HCT116 (cell line): ENCODE measurements at places on chromosomes 5 and 9.

- DNase-seq, result no peak
Measured at GRCh38 chr9:33331377-33331891, 41.1 kb downstream of the NFX1 start.

DNA sequence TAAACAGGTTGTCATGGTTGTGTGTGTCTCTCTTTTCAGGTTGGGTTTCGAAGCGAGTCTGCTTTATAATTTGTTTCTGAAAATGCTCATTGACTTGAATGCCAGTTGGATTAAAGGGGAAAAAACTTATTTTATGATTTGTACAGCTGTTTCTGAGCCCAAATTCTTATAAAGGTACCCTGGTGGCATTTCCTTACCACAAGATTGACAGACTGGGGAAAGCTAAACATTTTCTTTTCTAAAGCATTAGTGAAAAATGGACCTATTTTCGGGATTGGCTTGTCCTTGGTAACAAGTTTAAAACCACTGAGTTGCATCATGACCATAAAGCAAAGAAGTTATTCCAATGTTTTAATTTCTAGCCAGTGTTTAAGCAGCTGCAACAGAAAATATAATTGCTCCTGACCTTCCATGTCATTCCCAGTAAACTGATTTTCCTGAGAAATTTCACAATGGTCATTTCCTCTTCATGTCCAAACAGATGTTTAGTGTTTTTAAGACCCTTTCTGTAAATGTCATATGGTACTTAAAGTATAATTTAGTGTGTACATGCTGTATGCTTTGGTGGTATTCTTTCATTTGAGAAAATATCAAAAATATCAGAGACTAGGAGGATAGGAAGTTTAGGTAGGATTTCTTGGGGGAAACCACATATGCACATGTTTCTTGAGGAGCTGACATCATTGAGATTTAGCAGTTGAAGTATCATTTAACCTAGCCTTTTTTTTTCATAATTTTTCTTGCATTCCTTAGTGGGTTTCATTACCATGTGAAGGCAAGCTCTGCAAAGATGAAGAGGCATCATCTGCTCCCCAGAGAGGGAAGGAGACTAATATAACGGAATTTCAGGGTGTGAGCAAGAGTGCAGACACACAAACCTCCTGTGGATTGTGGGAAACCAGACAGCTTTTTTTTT is 667.1 kb upstream of the RGMB start:
- DNase-seq, result no peak

- DNase-seq, result no peak
Measured at GRCh38 chr9:38443181-38443580, 18.9 kb upstream of the IGFBPL1 start.

GRCh38 chr9:806285-807156 is 35.0 kb upstream of the DMRT1 start:
- DNase-seq, result no peak

DNA sequence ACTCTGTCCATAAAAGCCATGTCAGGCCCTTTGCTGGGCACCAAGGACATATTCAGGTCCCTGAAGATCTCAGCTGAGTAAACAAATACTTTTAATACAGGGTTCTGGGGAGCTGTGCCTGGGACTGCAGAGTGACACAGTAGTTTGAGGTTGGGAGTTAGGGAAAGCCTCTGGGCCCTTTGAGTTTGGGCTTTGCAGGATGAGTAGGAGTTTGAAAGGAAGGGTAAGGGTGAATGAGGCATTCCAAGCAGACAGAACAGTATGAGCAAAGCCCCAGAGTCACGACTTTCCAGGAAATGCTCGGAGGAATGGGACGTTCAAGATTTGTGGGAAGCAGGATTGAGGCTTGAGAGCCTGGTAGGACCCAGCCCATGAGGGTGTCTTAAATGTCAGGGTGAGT is 13.3 kb downstream of the CRB2 start:
- DNase-seq, result no peak

GRCh38 chr5:41985945-41986695 is 61.0 kb downstream of the FBXO4 start:
- no peak for DNase-seq

DNA sequence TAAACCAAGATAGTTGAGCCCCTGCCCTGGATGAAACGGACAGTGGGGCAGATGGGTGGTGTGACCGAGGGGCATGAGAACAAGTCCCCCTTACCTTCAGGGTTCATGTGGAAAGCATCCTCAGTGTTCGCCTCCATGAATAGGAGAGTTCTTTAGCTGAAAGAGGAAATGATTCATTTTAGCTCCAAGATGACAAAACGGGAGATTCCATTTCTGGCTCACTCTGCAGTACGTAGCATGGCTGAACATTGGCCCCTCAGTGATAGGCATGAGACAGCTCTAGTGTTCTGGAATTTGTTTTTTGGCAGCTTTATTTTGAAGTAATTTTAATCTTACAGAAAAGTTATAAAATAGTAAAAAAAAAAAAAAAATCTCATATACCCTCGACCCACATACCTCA is 70.2 kb upstream of the AGXT2 start:
- DNase-seq, result no peak

DNA sequence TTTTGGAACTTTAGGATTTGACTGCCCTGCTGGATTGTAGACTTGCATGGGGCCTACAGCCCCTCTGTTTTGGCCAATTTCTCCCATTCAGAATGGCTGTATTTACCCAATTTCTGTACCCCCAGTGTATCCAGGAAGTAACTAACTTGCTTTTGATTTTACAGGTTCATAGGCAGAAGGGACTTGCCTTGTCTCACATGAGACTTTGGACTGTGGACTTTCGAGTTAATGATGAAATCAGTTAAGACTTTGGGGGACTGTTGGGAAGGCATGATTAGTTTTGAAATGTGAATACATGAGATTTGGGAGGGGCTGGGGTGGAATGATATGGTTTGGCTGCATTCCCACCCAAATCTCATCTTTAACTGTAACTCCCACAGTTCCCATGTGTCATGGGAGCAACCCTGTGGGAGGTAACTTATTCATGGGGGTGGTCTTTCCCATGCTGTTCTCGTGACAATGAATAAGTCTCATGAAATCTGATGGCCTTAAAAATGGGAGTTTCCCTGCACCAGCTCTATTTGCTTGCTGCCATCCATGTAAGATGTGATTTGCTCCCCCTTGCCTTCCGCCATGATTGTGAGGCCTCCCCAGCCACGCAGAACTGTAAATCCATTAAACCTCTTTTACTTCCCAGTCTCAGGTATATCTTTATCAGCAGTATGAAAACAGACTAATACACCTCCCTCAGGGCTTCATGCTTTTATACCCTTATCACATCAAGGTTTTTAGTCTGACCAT is 206.6 kb downstream of the DENND1A start:
- DNase-seq, result no peak

- no peak for DNase-seq
Measured at GRCh38 chr9:88722753-88723152, 187.8 kb downstream of the NXNL2 start.

DNA sequence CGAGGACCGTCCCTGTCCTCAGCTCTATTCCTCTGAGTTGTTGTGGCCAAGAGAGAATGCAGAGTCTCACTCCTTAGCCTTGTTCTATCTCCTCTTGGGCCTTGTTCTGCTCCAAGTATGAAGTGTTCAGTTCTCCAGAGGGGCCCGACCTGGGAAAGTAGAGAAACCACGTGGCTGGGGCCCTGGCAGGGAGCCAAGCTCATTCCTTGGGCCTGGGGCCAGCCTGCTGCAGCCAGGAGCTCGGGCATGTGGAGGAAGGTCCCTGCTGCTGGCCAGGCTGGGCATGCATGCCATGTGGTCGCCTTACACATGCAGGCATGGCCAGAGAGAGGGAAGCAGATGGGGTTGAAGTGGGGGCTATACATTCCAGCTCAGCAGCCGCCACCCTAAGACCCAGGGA is 60.7 kb downstream of the COL27A1 start:
- no peak for DNase-seq

DNA sequence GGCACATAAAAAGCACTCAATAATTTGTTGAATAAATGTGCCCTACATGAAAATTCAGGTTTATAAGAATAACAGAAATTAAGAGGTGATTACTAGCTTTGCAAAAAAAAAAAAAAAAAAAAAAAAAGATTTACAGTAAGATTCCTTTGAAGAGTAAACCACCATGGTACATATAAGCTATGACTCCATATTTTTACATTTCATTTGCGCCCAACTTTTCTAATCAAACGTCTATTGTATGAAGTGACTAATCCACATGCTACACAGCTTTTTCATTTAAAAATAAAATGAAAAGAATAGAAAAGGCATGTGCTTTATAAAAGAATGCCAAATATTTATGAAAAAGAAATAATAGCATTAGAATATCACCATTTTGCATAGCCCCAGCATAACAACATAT is at the start of gene PLAC8L1:
Gene PLAC8L1, minus strand, starts transcription at position 101 of the 400 bp plus-strand sequence. CDS start 1,266 bp downstream, outside the sequence.
- DNase-seq, result no peak

DNA sequence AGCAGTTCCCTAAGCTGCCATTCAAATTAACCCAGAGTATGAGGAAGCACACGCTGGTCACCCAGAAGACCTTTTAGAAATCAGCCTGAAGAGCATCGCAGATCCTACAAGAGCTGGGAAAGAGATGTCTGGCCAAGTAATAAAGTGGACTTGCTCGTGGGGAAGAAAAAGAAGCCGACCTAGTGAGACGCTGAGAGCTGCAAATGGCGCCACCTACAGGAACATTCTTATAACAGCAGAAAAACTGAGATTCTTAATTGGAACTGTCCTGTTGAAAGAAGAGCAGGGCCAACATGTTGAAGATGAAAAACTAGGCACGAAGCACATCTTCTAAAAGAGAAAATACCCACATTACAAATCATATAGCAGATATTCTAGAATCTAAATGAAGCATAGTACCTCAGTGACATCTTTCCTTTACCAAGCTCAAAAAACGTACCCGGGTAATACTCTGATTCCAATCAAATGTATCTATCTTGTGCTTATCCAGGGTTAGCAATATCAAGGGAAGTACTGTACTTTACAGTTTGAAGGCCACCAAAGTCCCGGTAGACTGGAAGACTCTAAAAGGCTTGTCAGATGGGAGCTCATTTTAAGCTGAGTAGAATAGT is 3.9 kb upstream of the GNAQ start:
- peak; percentile 65 for DNase-seq

- DNase-seq, result no peak
Measured at GRCh38 chr5:123508441-123508840, 3.5 kb upstream of the CSNK1G3 start.

DNA sequence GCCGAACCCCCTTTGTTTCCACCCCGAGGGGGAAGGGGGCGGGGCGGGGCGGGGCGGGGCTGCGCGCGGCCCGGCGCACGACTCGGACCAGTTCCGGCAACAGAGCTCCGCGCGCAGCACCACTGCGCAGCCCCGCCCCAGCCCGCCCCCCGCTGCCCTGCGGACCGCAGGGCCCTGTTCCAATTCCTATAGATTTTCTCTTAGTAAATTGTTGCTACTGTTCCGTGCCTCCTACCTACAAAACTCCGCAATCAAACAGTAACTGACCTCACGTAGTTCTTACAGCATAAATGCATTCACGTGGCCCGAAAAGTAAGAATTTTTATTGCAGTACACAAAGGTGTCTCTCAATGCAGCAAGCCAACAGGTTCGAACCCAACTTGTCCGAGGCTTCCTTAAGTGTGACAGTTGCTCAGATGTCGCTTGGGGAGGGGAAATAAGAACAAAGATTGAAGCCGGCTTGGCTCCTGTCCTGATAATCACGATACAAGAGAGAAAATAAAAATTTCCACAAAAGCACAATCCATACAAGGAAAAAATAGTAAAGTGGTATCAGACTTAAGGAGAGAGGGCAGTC is 1.2 kb upstream of the RNF38 start:
- peak; percentile 44 for DNase-seq

DNA sequence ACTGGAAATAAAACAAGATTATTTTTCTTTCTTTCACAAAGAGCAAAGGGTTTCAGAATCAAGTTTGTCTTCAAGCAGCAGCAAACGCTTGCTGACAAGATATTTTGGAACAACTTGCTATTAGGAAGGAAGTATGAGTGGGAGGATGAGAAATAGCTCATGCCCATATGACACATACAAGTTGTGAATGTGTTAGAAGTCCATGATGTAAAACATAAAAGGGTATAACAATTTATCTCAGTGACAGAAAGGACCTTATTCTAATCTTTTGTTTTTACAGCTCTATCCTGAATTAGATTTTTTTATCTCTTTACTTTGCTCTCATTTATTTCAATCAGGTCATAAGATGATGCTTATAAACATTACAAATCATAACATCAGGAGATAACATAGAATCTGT is 516.6 kb upstream of the MEF2C start:
- no peak for DNase-seq

- no peak for DNase-seq
Measured at GRCh38 chr9:16869882-16870595, 431 bp downstream of the BNC2 start.

- no peak for DNase-seq
Measured at GRCh38 chr5:19986031-19986619, 1.9 kb downstream of the CDH18 start.

GRCh38 chr9:2021731-2022130 is 6.6 kb downstream of the SMARCA2 start:
- DNase-seq, result no peak

DNA sequence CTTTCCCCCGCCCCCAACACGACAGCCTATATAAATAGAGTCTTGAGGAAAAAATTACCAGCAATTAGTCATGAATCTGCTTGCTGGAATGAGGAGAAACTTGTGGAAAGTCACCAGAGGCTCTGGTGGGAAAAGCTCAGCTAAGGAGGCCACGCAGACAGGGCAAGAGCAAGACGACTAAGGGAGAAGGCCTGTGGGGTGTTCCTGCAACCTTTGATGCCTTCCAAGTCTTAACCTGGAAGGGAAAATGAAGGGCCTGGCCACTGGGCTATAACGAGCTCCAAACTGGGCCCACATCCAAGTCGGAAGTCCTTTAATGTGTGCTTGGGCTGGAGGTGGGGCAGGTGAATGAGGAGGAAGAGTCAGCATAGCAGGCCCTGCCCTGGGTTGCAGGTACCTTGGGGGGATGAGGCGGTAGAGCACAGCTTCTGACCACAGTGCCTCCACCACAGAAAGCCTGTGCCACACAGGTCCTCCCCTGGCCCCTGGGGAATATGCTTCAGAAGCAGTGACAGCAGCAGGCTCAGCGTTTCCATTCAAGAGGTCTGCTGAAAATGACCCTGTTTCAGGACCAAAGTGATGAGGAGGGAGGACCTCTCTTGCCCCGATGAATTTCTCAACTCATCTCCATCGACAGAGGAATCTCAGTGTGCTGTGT is 92.8 kb upstream of the LRRTM2 start:
- peak; percentile 18 for DNase-seq

DNA sequence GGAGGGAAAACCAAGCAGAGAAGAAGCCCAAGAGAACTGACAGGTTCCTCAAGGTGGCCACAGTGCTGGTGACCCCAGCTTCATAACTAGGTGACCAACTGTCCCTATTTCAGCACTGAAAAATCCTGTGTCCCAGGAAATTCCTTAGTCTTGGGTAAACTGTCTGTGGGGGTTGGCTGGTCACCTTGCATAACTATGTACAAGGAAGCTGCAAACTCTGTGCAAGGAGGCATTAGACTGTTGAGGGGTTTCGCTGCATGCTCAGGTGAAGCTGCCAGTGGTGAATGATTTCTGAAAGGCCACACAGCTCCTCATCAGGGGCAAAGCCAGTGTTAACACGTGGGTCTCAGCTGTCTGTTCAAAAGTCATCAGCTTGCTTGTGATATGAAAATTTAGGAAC is 36.9 kb downstream of the PCSK5 start:
- DNase-seq, result no peak
